Glomerular endothelial cell (primary cell): ENCODE measurements at places on chromosomes 5 and 9. TPM values are rescaled to one million over a fixed set of nuclear protein-coding genes. Genes with fewer than 3 reads are reported as not detected.

- DNase-seq = no peak
Measured at GRCh38 chr5:21685522-21685921, 1167.6 kb downstream of the CDH12 start.

The CDH9 gene
- total RNA-seq = not detected in 2 replicates

GRCh38 chr9:27561685-27562084, 11.6 kb downstream of the C9orf72 start:
- no peak for DNase-seq

GRCh38 chr9:85089188-85089969, 419.9 kb downstream of the NTRK2 start:
- no peak for DNase-seq

DNA sequence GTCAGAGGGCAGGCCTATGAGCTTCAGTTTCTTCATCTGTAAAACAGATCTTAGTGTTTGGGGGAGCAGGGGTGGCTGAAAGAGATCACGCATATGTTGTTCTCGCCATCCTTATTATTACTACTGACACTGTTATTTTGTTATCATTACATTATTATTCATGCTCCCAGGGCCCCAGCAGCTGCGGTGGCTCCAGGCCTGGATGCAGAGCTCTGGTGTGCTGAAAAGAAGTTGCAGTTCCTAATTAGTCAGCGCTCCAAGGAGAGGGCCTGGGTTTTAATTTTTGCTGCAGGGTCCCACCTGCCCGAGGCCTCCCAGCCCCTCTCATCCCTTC, 19.5 kb downstream of the CXXC5 start:
- DNase-seq = no peak

DNA sequence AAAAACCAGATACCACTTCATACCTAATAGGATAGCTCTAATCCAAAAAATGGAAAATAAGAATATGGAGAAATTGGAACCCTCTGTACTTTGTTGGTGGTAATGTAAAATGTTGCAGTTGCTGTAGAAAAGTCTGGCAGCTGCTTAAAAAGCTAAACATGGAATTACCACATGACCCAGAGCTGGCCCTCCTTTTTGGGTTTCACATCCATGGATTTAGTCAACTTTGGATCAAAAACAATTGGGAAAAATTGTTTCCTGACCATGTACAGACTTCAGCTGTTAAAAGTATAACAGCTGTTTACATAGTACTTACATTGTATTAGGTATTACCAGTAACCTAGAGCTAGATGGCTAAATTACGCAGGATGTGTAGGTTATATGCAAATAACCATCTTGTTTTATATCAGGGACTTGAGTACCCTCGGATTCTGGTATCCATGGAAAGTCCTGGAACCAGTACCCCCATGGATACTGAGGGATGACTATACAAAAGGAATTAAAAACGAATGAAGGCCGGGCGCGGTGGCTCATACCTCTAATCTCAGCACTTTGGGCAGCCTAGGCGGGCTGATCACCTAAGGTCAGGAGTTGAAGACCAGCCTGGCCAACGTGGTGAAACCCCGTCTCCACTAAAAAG, 15.8 kb downstream of the DNAJA1 start:
- no peak for DNase-seq

DNA sequence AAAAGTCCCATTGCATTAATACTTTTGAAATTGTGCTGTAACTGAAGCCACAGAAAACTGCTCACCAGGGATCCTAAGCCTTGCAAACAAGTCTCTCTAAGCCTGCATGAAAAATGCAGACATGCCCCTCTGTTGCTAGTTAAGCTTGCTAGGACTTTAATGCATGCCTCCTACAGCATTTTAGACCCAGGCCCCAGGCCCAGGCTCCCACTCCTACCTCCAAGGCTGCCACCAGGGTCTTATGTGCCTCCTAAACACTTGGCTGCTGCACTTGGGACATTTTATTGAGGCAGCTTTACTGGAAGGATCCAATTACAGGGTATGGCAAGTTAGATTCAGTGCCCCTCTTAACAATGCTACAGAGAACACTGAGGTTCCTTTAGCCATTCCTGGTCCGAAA, 467.3 kb upstream of the CLINT1 start:
- no peak for DNase-seq
